Osteoblast (primary cell): ENCODE measurements at places on chromosomes 13 and 19. TPM values are rescaled to one million over a fixed set of nuclear protein-coding genes. Genes with fewer than 3 reads are reported as not detected.
A peak's percentile ranks its signal among the peaks of the same experiment; 100 is the strongest.

- DNase-seq: peak; percentile 93
These were observed 991 bp downstream of the ABHD17A start for GRCh38 chr19:1884291-1884718.

GRCh38 chr19:41641879-41642485 lies 15.1 kb upstream of the CEACAM4 start:
- DNase-seq: peak; percentile 94

GRCh38 chr19:4112367-4112766 lies 11.6 kb downstream of the MAP2K2 start:
- DNase-seq: no peak

DNA sequence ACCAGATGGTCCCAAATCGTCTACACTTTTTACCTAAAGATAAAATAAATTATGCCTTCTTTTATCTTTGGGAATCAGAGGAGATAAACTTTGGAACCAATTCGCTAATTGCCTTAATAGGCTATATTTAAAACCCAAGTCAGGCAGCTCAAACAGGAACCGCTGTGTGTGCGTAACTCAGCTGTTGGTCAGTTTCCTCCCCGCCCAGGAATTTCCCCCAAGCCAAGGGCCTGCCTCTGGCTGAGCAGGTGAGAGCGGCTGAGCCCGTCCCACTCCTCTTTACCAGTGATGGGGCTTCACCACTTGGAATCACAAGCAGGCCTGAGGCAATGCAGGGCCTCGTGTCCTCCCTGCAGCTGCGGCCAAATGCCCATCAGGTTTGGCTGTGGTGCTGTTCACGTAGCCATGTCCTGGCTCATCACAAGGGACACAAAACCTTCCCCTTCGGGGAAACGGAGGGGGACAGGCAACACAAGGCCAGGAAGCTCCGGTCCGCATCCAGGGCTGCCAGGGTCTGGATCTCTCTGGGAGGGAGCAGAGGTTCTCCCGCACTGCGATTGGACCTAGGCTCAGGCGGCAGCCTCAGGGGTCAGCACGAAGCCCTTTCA lies 503 bp upstream of the SLC7A9 start:
- DNase-seq: peak; percentile 72

DNA sequence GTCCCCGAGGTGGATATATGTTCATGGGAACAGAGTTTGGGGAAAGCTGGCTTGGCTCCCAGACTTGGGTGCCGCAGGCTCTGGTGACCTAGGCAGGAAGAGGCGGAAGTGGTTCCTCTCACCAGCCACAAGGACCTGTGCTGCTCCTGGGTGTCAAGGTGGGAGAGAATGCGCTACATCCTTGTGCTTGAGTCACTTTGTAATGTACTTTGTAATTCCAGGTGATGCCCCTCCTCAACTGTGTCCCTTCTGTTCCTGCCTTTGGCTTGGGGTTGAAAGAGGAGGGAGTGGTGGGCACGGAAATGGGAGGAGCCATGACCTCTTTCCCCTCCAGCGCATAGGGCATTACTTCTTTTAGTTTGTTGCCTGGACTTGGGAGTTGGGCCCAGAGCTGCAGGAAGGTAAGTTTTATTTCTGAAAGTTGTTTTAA lies 10.9 kb downstream of the GARRE1 start:
- no peak for DNase-seq

- peak; percentile 71 for DNase-seq
These were observed 11.1 kb downstream of the FTL start for GRCh38 chr19:48975947-48976847.

DNA sequence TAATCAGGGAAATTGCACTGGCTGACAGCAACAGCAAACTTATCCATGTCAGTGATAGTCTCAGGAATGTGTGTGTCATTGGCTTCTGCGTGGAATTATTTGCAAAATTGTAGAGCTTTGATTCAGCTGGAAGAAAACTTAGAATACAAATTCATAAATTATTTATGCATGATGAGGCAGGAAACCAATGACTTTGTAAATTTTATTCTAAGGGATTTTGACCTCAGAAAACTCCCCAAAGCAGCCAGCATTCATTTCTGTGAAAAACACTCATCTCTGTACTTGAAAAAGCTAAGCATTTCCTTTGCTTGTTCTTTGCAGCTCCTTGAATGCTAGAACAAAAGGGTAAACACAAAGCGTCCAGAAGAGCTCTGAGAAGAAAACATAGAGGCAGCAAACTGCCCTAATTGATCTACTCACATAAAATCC lies 162.4 kb downstream of the DCT start:
- peak; percentile 70 for DNase-seq

DNA sequence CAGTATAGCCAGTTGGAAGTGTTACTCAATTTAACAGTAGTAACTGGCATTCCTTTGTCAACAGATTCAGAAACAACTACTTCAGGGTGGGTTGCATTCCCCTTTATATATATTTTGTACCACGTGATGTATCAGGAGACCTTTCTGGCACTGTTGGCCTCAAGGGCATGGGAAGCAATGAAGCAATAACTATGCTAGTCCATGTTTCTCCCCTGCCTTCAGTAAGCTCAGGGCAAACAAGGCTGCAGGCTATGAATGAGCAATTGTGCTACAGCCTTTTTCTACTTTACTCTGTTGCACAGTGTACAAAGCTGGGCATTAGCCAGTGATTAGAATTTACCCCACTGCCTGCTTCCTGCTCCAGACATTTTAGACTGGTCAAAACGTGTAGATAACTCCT lies 348.8 kb downstream of the GPC5 start:
- no peak for DNase-seq

- no peak for DNase-seq
These were observed 1525.9 kb upstream of the SLC10A2 start for GRCh38 chr13:104592127-104592526.

- DNase-seq: peak; percentile 97
These were observed 5.6 kb downstream of the TLE6 start for GRCh38 chr19:2982983-2983350.

Gene ELL
- 17.1 and 18.5 TPM in 2 replicates for total RNA-seq

Gene ZNF253
- total RNA-seq: 4.0 and 5.0 TPM in 2 replicates

Gene SIGLEC11
- total RNA-seq: under 0.01 TPM in 1 of 2 replicates, not detected in the other

Gene PSG6
- total RNA-seq: not detected in 2 replicates

Gene MADCAM1
- 0.59 and 0.72 TPM in 2 replicates for total RNA-seq

Gene ZNF491
- 4.3 and 6.2 TPM in 2 replicates for total RNA-seq
